ENCODE measurements at places on chromosomes 12 and 14.
A peak's percentile ranks its signal among the peaks of the same experiment; 100 is the strongest.

GRCh38 chr12:121996945-121997612 lies 24.6 kb upstream of the BCL7A start:
- no peak overlapping the region for H3K4me3 ChIP-seq
- peaks cover 3% of the 10 kb centered on the region for H3K4me1 ChIP-seq
- no peak for DNase-seq
- no peaks in the 10 kb centered on the region for H3K27me3 ChIP-seq
- no peaks in the 10 kb centered on the region for H3K36me3 ChIP-seq
- H3K27ac ChIP-seq = no peak overlapping the region

DNA sequence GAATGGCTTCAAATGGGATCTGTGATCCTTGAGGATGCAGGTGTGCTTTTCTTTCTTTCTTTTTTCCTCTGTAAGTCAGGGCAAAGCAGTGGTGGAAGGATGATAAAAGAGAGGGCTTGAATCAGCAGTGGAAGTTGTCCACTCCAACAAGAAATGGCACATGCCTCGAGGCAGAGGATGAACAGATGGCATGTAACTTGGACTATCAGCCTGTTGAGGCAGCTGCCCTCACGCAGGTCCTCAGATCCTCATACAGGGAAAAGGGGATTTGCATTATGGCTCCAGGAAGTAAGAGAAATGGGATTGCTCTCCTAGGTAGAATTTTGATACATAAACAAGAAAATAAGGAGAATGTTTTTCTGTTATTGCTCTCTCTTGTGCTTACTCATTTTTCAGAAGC lies 368.0 kb downstream of the FUT8 start:
- no peaks in the 10 kb centered on the region for H3K36me3 ChIP-seq
- DNase-seq = no peak
- no peak overlapping the region for H3K4me3 ChIP-seq
- H3K27me3 ChIP-seq = no peaks in the 10 kb centered on the region
- no peaks in the 10 kb centered on the region for H3K4me1 ChIP-seq

GRCh38 chr14:24725311-24725710 lies 91.3 kb upstream of the GZMB start:
- H3K36me3 ChIP-seq = peaks cover 17% of the 10 kb centered on the region
- no peak overlapping the region for H3K4me3 ChIP-seq
- no peak overlapping the region for H3K27ac ChIP-seq

DNA sequence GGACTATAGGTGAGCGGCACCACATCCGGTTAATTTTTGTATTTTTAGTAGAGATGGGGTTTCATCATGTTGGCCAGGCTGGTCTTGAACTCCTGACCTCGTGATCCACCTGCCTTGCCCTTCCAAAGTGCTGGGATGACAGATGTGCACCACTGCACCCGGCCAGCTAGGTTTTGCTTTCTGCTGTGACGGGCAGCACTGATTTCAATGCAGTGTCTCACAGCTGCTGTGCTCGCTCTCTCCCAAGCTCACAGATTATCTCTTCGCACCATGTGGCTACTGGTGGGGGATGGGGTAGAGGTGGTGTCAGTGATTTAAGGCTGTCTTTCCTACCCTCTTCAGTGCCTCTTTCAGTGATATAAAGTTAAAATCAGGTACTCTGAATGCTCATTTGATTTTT lies 909.1 kb downstream of the TRHDE start:
- H3K36me3 ChIP-seq = no peaks in the 10 kb centered on the region
- no peak for DNase-seq

DNA sequence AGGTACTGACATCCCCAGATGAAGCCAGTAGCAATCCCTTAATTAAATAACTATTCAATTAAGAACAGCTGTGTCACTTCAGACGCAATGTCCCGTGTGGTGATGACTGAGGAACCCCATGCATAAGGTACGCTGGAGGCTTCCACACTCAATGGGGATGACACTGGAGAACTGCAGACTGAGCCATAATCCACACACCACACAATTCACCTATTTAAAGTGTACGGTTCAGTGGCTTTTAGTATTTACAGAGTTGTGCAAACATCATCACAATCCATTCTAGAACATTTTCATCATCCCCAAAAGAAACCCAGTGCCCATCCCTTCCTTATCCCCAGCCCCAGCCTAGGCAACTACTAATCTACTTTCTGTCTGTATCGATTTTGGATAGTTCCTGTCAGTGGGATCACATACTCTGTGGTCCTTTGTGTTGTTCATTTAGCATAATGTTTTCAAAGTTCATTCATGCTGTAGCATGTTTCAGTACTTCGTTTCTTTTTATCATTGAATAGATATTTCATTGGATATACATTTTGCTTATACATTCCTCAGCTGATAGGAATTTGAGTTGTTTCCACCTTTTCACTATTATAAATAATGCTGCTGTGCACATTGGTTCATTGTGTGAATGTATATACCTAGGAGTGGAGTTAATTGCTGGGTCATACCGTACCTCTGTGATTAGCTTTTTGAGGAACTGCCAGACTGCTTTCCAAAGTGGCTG lies 61.1 kb downstream of the NINJ2 start:
- no peak overlapping the region for H3K27ac ChIP-seq
- DNase-seq = no peak
- H3K4me3 ChIP-seq = no peak overlapping the region
- peaks cover 3% of the 10 kb centered on the region for H3K4me1 ChIP-seq

GRCh38 chr14:101072531-101072930 lies 169.0 kb upstream of the RTL1 start:
- H3K36me3 ChIP-seq = no peaks in the 10 kb centered on the region
- H3K27me3 ChIP-seq = peaks cover 14% of the 10 kb centered on the region
- no peak overlapping the region for H3K4me3 ChIP-seq

GRCh38 chr12:90905691-90906370 lies 49.1 kb downstream of the CCER1 start:
- no peak overlapping the region for H3K27ac ChIP-seq
- no peaks in the 10 kb centered on the region for H3K27me3 ChIP-seq
- no peak overlapping the region for H3K4me3 ChIP-seq
- H3K4me1 ChIP-seq = no peaks in the 10 kb centered on the region
- no peaks in the 10 kb centered on the region for H3K36me3 ChIP-seq

DNA sequence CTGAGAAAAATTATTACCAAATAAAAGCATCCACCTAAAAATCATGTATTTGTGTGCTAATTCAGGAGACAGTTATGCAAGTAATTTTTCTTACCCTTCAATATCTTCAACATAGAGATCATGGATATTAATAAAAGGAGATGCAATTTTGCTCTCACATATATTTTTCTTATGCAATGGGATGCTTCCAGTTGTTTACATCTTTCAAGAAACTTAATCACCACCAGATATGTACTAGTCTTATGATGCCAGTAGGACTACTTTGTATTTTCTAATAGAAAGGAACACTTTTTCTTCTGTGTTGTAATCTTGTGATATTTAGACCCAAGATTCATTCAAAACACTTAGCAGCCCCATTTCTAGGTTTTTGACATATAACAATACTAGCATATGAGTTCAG lies 107.6 kb downstream of the NAV3 start:
- H3K36me3 ChIP-seq = no peaks in the 10 kb centered on the region
- no peak overlapping the region for H3K4me3 ChIP-seq
- H3K27me3 ChIP-seq = no peaks in the 10 kb centered on the region
- no peak for DNase-seq

DNA sequence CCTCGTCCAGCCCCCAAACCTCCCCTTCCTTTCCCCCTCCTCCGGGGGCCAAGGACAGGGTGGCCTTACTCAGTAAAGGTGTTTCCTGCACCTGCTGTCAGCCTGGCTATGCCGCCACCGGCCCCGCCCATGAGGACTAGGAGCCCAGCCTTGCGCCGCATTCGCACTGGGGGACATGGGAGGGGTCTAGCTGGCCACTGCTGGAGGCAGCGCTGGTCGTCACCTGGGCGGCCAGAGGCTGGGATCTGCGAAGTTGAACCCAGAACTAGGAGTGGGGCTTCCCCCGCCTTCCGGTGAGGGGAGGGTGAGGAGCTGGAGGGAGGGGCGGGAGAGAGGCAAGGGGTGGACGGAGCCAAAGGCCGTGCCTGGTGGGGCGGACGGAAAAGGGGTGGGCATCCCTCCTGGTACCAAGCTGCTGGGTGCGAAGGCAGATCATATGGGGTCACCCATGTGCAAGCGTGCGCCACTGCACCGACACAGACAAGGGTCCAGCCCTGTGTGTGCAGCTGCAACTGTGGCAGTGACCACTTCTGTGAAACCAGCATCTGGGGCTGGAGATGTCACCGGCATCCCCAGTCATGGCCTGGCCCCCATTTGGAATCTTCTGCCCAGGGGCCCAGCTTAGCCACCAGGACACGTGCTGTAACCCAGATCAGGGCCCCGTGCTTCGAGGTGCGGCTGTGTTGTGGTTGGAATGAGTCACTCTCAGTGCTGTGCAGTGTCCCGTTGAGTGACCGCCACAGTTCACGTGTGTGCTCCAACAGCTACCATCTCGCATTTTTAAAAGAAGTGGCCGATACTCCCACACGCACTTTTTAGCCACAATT lies 8.5 kb downstream of the AMN start:
- H3K4me1 ChIP-seq = no peaks in the 10 kb centered on the region
- H3K27ac ChIP-seq = no peak overlapping the region
- no peaks in the 10 kb centered on the region for H3K36me3 ChIP-seq
- DNase-seq = no peak

GRCh38 chr14:104400355-104400754 lies 179.2 kb upstream of the C14orf180 start:
- H3K36me3 ChIP-seq = peaks cover 6% of the 10 kb centered on the region
- peaks cover 22% of the 10 kb centered on the region for H3K4me1 ChIP-seq
- DNase-seq = no peak
- H3K27me3 ChIP-seq = peaks cover 1% of the 10 kb centered on the region

- peaks cover 17% of the 10 kb centered on the region for H3K4me1 ChIP-seq
- H3K27me3 ChIP-seq = peaks cover 19% of the 10 kb centered on the region
- H3K27ac ChIP-seq = no peak overlapping the region
- H3K36me3 ChIP-seq = no peaks in the 10 kb centered on the region
- no peak for DNase-seq
These were observed 1.5 kb downstream of the FRMD6 start for GRCh38 chr14:51653079-51653774.

DNA sequence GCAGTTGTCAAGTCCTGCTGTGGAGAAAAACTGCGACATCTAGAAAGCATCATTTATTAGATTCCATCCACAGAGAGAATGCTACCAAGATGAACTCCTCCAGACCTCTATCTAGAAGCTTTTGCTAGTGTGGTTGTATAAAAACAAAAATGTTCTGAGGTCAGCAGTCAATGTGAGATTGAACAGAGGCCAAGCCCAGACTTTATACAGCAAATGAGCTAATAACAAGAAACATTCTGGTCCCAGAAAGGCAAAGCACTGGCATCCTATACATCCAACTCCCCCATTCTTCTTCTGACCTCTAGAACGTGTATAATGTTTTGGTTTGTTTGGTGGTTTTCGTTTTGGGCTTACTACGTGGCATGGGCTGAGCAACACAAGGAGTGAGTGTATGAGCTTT lies 26.7 kb upstream of the RIN3 start:
- H3K36me3 ChIP-seq = no peaks in the 10 kb centered on the region
- DNase-seq = no peak
- H3K27ac ChIP-seq = no peak overlapping the region
- H3K4me1 ChIP-seq = peaks cover 12% of the 10 kb centered on the region
- peaks cover 9% of the 10 kb centered on the region for H3K27me3 ChIP-seq

- H3K4me3 ChIP-seq = no peak overlapping the region
- no peak for DNase-seq
- peak overlapping the region; percentile 68 for H3K27ac ChIP-seq
- peaks cover 38% of the 10 kb centered on the region for H3K4me1 ChIP-seq
These were observed 24.7 kb downstream of the ITPK1 start for GRCh38 chr14:93090826-93091555.

- H3K4me3 ChIP-seq = no peak overlapping the region
- peaks cover 3% of the 10 kb centered on the region for H3K27me3 ChIP-seq
- peak; percentile 35 for DNase-seq
- no peaks in the 10 kb centered on the region for H3K36me3 ChIP-seq
- no peaks in the 10 kb centered on the region for H3K4me1 ChIP-seq
- H3K27ac ChIP-seq = no peak overlapping the region
These were observed 47.8 kb upstream of the RERG start for GRCh38 chr12:15268927-15269552.

DNA sequence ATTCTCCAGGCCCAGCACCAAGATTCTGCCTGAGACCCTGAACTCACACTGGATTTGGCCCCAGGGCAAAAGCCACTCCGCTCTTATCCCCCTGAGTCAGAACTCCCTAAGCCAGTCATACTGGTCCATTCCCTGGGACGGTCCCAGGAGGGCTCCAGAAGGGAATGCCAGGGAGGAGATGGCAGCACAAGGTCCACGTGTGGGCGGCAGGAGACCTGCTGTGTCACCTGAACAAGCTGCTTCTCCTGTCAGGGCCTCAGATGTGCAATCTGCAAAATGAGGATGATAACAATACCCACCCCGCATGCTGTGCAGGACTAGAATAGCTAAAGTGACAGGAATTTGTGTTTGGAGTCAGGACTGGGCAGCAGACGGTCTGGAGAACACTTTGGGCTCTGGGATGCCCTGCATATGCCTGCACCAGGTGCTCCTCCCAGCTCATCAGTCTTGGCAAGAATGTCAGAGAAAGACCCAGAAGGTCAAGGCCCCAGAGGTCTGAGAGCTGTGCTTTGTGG lies 40.3 kb downstream of the CMKLR1 start:
- H3K4me3 ChIP-seq = no peak overlapping the region
- H3K27me3 ChIP-seq = no peaks in the 10 kb centered on the region
- H3K4me1 ChIP-seq = no peaks in the 10 kb centered on the region
- H3K36me3 ChIP-seq = no peaks in the 10 kb centered on the region
- H3K27ac ChIP-seq = no peak overlapping the region
- no peak for DNase-seq

DNA sequence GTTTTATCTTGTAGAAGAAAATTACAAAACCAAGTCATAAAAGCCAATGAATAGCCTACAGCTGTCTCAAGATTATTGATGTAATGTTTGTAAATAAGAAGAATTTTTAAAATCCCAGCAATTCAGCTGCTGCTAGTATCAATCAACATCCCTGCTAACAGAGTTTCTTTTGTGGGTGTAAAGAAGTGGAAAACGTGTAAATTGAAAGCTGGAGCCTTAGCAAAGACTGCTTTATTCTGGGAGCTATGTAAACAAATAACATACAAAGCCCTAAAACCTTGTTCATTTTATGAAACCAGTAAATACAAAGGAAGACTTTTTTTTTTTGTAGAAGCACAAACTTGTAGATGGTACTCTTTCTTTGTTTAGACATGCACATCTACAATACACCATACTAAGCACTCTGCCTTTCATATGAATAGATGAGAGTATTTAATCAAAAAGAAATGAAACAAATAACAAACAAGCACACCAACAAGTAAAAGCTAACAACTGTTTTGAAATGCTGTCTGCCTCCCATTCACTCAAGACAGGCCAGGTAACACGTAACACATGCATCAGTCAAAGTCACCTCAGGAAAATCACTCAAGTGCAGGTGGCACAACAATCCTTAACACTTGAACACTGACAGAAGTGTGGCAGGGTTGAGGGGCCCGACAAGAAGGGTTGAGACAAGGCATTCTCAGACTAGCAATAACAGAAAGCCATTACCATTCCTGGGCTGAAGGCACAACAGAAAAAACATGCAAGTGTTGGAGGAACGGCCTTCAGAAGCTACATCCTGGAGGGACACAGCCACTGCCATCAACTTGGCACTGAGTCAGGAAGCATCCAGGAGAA lies 1364.0 kb upstream of the SEL1L start:
- DNase-seq = no peak
- H3K4me1 ChIP-seq = no peaks in the 10 kb centered on the region
- H3K4me3 ChIP-seq = no peak overlapping the region
